ENCODE measurements at places on chromosomes 5 and 9.

DNA sequence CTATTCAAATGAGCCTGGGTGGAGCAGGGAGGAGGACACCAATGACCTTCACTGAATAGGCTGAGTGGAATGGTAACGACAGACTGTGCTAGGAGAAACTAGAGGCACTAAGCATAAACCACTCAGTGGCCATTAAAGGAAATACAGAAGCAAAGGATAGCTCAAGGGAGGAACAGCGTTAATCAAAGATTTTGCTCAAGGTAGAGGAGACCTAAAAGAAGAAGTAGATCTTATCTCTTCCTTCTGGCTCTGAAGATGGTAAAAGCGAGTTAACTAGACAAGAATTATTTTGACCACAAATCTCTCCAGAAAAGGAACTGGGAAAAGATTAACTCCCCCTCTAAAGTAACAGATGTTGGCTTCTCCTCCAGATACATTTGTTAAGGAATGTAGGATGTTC is 299.6 kb downstream of the EPB41L4A start:
- no peak for DNase-seq

- no peak for DNase-seq
Observed at GRCh38 chr5:78887384-78888118, 97.6 kb downstream of the ARSB start.

GRCh38 chr5:138594305-138595058 is 19.3 kb upstream of the HSPA9 start:
- no peak for DNase-seq

DNA sequence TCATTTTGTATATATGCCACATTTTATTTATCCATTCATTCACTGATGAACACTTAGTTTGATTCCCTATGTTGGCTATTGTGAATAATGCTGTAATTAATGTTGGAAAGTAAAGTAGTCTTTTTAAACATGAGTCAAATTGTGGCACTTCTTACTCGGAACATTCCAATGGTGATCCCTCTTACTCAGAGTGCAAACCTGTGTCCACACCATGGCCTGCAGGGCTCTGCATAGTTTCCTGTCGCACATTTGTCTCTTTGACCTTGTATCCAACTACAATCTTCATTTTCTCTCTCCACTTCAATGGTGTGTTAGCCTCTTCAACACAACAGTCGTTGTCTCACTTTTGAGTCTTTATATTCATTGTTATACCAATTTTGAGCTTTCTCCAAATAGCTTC is 98.1 kb upstream of the PAPPA start:
- DNase-seq, result no peak

DNA sequence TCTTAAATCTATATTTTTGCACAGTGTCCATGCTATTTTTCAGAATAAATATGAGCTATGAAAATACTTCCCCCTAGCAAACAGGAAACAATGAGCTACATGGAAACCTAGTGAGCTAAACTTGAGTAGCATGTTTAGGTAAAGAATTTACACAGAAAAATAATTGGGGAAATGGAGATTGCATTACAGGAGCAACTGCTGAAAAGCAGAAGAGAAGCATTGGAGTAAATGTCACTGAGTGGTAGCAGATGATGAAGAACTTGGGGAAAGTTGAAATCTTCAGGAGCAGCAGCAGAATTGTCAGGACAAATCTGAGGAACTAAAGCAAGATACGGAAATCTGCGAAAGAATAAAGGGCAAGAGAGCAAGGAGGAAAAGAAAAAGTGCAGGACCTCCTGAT is 610.3 kb downstream of the TLE1 start:
- DNase-seq, result no peak

- peak; percentile 81 for DNase-seq
Observed at GRCh38 chr5:59034498-59035186, 451.8 kb downstream of the RAB3C start.

- DNase-seq, result no peak
Observed at GRCh38 chr5:169085212-169085611, 215.7 kb downstream of the SLIT3 start.

GRCh38 chr5:74660873-74661272 is 20.3 kb upstream of the ENC1 start:
- no peak for DNase-seq

DNA sequence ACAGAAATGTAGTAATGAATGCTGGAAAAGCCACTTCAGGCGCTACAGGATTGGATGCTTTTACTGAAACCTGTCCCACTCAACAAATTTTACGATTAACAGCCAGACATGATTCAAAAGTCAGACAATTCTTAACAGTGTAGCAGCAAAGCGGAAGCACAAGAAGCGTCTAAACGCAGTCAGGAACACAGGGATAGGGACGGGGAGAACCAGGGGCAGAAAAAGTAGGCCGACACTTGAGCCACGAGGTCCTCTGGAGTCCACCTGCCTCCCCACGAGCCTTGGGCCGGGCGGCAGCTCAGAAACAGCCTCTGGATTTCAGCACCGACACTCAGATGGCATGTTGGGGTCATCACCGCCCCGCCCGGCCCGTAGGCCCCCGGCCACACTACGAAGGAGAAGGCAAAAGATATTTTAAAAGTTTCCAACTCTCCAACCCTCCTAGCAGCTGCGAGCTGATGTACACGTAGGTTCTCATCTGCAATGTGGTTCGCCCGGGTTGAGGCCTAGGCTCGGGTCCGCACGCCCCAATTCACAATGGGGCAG is 615 bp downstream of the RACK1 start:
- DNase-seq, result peak; percentile 44

DNA sequence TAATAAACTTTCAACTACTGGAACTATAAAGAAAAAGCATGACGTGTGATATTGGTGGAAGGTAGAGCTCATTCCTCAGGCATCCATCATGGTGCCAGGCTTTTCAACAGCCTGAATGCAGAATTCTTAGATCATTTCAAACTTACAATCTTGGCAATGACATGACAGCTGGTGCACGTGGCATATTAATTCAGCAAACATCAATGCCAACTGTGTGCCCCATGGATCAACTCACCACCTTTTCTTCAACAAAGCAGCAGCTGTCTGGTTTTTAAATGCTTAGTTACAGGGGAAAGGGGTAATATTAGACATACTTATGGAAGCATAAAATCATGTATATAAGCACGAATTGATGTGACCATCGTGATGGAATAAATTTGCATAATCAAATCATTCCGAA is 56.0 kb upstream of the OR13F1 start:
- DNase-seq, result no peak

GRCh38 chr5:54362434-54362833 is 52.1 kb upstream of the ARL15 start:
- DNase-seq, result no peak

DNA sequence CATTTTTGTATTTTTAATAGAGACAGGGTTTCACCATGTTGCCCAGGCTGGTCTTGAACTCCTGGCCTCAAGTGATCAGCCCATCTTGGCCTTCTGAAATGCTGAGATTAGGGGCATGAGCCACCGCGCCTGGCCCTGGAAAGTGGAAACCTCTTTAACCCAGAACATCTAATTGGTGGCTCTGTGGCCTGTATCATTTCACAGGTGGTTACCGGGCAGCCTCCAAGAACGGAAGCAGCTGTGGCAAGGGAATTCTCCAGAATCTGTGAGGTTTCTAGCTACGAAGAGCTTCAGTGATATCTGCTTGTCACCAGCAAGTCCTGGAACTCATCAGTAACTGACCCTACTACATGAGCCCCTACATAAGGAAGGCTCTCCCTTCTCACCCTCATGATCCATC is 194.9 kb downstream of the DCP2 start:
- no peak for DNase-seq

DNA sequence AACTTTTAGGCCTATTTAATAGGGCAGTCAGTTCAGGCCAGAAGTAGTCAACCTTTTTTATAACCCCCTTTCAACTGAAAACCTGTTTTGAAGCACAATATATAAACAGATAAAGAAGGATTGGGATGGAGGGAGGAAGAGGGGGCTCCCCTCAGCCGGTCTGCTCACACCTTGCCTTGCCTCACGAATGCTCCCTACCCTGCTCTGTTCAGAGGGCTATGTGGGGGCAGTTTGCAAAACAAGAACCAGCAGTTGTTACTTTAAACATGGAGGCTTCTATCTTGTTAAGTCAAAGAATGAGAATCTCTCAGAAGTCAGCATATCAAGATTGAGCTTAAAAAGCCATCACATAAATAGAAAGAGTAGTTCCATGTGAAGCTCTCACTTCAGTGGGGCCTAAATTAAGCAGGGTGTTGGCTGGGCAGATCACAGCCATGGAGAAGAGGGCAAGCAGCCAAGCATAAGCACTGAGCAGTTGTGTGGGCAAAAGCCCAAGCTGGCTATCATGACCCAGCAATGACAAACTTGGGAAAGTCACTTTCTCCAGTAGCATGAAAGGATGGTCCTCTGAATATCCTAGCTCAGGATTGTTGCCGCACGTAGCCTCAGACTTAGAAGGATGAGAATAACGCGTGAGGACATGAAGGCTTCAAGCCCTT is 70.6 kb downstream of the ALDH1A1 start:
- peak; percentile 16 for DNase-seq

DNA sequence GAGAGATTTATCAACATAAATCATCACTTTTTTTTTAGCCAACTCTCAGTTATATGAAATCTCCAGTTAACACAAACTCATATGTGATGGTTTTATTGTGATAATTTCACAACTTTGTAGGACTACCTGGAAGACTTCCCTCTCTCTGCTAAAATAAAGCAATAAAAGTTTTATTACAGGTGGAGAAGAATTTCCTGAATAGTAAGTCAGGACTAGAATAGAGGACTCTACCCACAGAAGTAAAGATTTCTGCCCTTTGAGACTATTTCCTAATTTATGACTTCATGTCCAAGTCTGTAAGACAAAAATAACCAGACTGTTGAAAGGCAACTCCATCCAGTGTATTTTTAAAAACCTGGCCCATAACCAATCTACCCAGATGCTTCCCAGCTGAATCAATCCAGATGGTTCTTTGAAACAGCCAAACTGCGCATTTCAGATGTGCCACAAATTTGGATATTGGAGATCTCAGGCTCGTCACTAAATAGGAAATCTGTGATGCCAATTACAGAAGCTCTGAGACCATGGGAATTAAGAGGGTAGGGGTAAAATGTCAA is 234.0 kb upstream of the NMUR2 start:
- DNase-seq, result peak; percentile 54

DNA sequence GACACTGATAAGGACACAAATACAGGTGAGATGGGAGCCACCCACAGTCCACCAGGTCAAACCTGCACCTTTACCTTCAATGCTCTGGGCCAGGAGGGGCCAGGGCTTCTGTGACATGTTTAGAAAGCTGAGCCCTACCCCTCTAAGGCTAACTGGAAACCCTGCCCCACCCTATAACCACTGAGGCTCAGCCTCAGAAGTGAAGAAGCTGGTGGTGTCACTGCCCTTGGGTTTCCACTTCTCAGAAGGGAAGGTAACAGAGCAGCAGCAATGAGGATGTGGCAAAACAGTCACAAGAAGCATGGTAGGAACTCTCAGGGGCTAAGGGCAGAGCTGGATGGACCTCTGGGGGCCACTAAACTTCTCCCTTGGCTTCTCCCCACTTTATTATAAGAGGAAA is 6.0 kb downstream of the PDGFRB start:
- DNase-seq, result no peak

- no peak for DNase-seq
Observed at GRCh38 chr9:80156262-80156661, 584.5 kb downstream of the TLE4 start.

- no peak for DNase-seq
Observed at GRCh38 chr9:86836797-86837196, 110.5 kb downstream of the GAS1 start.

DNA sequence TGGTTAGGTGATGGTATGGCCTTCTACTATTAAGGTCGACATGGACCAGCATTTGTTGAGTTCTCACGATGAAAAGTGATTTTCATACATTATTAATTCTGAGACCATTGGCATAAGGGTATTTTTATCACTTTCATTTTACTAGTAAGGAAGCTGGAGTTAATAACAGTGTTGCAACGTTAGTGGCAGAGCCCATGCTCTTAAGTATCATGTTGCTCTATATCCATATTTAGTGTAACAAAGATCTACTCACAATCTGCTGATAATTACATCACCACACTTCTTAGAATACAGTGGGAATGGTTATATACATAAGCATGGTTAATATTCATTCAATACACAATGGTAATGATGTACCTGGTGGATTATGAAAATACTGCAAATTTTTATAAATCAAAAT is 81.9 kb downstream of the PRR16 start:
- DNase-seq, result no peak

GRCh38 chr5:132688536-132689339 is 14.9 kb downstream of the IL4 start:
- no peak for DNase-seq

All from lung (tissue), 17 donors.